CD4-positive, alpha-beta T cell treated with Interleukin-1 beta for 1 hour (primary cell): ENCODE measurements at places on chromosomes 2 and 18.

- DNase-seq = no peak
These were observed 64.1 kb upstream of the ADAM23 start for GRCh38 chr2:206379266-206379665.

DNA sequence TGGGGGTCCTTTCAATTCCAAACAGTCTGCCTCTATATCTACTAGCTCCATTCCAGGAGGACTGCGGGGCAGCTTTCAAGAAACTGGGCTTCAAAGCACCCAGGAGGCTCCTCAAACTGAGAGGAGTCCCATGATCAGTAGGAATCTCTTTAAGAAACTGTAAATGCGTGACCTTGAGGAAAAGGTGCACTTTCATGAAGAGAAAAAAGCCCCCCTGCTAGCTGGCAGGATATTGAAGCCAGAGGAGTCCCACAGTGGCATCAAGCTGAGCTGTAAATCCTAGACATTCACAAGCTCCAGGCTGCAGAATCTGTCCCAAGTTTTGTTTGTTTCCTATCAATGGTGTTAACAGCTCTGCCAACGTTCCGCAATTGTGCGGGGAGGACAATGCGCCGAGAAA lies 790.1 kb downstream of the SLC4A3 start:
- no peak for DNase-seq

DNA sequence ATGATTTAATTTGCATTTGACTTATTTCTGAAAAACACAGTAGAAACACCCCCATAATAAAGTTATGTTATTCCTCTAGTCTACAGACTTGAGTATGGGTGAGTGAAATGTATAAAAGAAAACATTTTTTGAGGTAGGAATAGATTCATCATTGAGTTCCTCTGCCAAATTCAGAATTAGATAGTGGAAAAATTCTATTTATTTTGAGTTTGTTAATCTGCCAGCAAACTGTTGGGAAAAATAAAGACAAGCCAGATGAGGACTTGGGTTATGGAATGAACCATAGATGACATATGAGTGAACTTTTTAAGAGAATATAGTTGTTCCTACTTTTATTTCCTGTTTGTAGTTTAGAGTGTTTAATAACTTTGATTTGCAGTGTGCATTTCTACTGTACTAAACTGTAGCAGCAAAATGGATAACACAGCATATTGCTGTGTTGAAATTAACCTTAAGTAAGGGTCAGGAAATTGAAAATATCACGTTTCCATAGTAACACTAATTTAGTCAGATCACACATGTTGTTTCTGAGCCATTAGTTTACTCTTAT lies 35.6 kb upstream of the PNPT1 start:
- no peak for DNase-seq

DNA sequence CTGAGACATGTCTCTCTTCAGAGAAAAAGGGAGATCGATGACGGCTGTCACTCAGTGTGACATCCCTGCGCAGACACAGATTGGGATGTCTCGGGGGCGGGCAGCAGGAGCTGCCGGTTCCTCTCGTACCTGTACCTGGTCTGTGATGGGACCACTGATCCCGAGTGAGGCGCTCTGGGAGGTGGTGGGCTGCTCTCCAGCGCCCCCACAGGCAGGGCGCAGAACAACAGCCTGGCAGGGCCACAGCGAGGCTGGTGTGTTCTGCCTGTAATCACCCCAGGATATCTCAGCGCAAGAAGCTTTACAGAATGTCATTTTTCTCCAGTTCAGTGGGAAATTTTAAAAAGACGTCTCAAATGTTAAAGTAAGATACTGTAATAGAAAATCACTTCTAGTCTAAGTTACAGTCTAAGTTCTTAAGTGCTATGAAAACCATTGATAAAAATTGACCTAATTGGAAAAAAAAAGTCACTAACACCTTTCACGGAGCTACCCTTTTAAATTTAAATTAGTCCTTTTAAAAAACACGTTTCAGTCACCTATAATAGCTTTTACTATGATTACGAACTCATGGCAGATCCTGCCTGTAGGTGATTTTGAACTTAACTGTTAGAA lies 189.8 kb downstream of the SNTG2 start:
- DNase-seq = peak; percentile 26

DNA sequence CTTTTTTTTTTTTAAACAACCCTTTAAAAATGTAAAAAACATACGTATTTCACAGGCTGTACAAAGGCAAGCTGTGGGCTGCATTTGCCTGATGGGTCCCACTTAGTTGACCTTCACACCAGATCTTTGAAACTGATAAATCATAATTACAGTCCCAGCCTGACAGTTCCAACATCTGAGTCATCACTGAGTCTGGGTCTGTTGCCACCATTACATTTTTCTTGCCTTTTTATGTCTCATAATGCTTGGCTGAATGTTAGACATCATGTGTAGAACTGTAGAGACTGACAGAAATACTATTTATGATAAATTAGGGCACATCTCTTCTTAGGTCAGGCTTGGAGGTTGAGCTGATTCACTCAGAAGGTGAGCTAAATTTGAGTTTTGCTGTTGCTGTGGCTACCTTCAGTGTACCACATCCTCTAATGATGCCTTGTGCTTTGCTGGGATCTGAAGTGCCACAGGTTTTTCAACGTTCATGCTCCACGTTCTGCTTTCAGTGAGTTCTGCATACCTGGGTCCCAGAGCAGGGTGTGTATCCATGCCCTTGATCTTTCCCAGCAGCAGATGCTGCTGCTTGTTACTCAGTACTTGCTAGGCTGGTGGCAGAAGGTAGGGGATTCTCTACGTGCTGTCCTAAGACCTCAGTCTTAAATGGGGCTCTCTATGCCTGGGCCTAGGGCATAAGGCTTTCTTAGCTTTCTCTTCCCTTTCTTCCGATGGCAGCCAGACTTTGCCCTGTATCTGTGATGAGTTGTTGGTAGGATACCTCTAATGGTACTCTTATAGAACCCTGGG lies 160.6 kb upstream of the SMAD7 start:
- no peak for DNase-seq

- DNase-seq = peak; percentile 47
These were observed 97.6 kb downstream of the UXS1 start for GRCh38 chr2:106096299-106097037.

DNA sequence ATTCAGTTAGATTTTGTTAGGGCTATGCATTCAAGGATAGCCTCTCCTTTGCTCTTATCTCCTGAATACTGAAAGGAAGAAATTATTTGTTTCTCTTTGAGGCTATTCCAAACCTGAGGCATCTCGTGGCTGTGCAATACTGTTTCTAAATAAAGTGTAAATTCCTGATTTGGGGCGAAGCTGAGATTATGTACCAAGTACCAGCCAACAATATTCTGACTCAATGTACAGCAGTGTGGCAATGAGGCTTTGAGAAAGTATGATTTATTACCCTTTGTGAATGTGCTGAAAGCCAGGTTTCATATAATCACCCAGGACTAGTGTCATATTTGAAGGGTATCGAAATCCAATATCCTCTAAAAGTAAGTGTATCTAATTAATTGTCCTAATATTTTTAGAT lies 113.5 kb downstream of the MEIS1 start:
- no peak for DNase-seq

DNA sequence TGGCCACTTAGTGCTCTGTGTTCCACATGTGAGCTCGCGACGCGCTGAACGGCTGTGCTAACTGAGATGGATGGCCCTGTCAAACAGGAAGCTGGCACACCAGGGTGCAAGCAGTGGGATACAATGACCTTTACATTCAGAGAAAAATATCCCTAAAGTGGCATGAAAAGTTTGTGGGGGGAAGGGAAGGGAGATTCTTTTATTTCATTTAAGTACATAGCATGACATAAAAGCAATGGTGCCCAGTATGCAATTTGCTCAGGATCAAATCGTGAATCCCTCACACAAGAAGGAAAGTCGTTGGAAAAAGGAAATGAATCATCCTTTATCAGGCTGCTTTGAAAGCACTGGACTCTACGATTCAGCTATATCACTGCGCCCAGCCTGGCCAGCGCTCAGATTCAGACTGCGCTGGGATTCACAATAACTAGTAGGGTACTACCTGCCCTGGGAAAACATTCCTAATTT lies 26.0 kb downstream of the SATB2 start:
- no peak for DNase-seq

DNA sequence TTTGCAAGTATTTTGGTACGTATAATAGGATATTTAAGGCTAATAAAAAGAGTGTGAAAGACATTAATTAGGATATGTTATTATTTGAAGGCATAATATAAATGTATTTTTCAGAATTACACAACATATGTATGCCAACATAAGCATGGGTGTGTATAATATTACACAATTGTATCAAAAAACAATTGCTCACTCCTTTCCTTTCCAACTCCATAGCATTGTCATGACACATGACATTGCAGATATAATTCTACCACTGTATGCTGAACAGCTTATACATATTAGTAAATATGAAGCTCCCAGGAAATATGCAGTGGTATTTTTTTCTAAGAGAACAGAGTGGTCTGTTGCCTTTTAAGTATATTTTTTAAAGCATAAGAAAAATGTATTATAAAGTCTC lies 593.1 kb downstream of the TMX3 start:
- DNase-seq = no peak

- no peak for DNase-seq
These were observed 81.6 kb downstream of the ASAP2 start for GRCh38 chr2:9288233-9288632.
